ENCODE measurements at places on chromosomes 7 and 10. TPM values are rescaled to one million over a fixed set of nuclear protein-coding genes. Genes with fewer than 3 reads are reported as not detected.

Gene SYT15
- total RNA-seq, result 0.79 TPM

- H3K4me1 ChIP-seq, result peaks cover 6% of the 10 kb centered on the region
- no peak overlapping the region for H3K27ac ChIP-seq
- H3K27me3 ChIP-seq, result no peaks in the 10 kb centered on the region
These were observed 183.4 kb downstream of the SORCS3 start for GRCh38 chr10:104824380-104825006.

GRCh38 chr7:875051-875450, 1.3 kb upstream of the GET4 start:
- no peaks in the 10 kb centered on the region for H3K27me3 ChIP-seq
- DNase-seq, result no peak
- peaks cover 50% of the 10 kb centered on the region for H3K36me3 ChIP-seq

- peaks cover 12% of the 10 kb centered on the region for H3K4me1 ChIP-seq
- H3K4me3 ChIP-seq, result no peak overlapping the region
- H3K36me3 ChIP-seq, result peaks cover 43% of the 10 kb centered on the region
- no peaks in the 10 kb centered on the region for H3K27me3 ChIP-seq
- peak overlapping the region; percentile 23 for H3K27ac ChIP-seq
- DNase-seq, result no peak
These were observed 64.3 kb downstream of the EZH2 start for GRCh38 chr7:148819697-148820360.

Gene FKBP6
- total RNA-seq, result not detected

Gene ANKRD7
- total RNA-seq, result not detected

Gene HOXA4
- total RNA-seq, result 2.6 TPM

- no peak overlapping the region for H3K4me3 ChIP-seq
- H3K4me1 ChIP-seq, result peaks cover 41% of the 10 kb centered on the region
- no peak for DNase-seq
- H3K36me3 ChIP-seq, result peaks cover 15% of the 10 kb centered on the region
- no peaks in the 10 kb centered on the region for H3K27me3 ChIP-seq
These were observed 2.6 kb downstream of the TMEM243 start for GRCh38 chr7:87216701-87217508.

GRCh38 chr10:86687750-86688149, 19.4 kb downstream of the LDB3 start:
- no peak overlapping the region for H3K4me3 ChIP-seq
- H3K4me1 ChIP-seq, result no peaks in the 10 kb centered on the region
- DNase-seq, result no peak

DNA sequence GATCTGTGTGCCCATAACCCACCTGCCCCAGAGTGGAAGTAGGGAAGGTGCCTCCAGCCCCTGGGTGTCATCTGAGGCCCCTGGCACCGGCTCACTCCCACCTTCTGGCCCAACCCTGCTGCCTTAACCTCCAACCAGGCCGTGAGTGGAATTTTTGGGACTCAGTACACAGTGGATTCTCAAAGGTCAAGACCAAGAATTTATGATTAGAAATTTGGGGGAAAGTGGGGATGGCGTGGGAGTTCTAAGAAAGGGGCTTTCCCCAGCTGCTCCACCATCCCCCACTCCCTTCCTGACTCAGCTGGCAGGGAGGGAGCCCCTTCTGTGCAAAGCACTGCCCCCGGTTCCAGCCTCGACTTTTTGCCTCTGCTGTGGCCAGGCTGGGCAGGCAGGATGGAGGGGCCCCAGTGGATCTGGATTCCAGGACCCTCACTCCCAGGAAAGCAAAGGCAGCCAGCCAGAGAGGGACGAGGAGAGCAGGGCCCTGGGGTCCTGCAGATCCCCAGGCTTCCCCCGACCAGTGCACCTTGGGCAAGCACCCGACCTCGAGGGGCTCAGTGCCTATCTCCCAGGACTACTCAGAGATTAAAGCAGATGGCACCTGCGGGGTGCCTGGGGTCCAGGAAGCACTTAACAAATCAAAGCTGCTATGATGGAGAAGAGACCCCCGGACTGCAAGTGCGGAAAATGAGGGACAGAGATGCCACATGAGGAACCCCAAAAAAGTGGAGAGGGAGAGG, 12.8 kb downstream of the SPOCK2 start:
- no peak overlapping the region for H3K27ac ChIP-seq
- H3K27me3 ChIP-seq, result no peaks in the 10 kb centered on the region
- no peak for DNase-seq
- H3K4me1 ChIP-seq, result no peaks in the 10 kb centered on the region

Gene AFAP1L2
- total RNA-seq, result 8.5 TPM

Gene TAS2R39
- not detected for total RNA-seq

DNA sequence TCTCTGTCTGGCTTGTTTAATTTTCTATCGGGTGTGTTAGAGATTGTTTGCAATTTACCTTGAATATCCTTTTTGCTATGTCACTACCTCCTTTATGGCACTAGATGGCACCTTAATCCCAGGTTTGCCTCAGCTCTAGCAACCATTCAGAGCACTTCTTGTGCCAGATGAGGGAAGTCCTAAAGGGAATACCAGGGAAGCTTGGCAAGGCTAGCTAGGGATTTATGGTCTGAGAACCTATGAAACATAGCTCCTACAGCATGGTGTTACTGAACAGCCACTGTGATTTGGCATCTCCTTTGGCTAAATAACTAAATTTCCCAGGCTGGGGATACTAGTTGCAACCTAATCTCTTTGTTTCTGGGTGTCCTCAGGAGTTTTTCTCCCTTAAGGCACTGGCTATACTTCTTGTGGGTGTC, 69.0 kb upstream of the VOPP1 start:
- no peaks in the 10 kb centered on the region for H3K4me1 ChIP-seq
- H3K36me3 ChIP-seq, result no peaks in the 10 kb centered on the region
- no peaks in the 10 kb centered on the region for H3K27me3 ChIP-seq
- no peak overlapping the region for H3K4me3 ChIP-seq
- H3K27ac ChIP-seq, result no peak overlapping the region
- DNase-seq, result peak; percentile 84

DNA sequence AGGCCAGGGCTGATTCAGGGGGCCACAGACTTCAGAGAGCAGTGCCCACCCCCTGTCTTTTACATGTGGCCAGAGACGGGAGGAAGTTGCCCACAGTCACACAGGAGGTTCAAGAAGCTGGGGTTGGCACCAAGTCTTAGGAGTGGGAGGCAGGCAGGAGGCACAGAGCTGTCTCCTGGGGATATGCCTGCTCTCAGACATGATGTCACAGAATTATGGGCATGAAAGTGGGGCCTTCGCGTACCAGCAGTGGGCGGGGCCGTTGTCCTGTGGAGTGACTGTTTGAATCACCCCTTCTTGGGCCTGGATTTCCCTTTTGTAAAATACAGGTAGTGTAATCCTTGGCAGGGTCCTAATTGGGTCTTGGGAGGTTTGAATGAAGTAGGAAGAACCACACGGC, 81.2 kb upstream of the PPIF start:
- H3K4me1 ChIP-seq, result peaks cover 11% of the 10 kb centered on the region
- H3K27ac ChIP-seq, result no peak overlapping the region
- no peaks in the 10 kb centered on the region for H3K27me3 ChIP-seq
- DNase-seq, result no peak
- H3K4me3 ChIP-seq, result no peak overlapping the region

DNA sequence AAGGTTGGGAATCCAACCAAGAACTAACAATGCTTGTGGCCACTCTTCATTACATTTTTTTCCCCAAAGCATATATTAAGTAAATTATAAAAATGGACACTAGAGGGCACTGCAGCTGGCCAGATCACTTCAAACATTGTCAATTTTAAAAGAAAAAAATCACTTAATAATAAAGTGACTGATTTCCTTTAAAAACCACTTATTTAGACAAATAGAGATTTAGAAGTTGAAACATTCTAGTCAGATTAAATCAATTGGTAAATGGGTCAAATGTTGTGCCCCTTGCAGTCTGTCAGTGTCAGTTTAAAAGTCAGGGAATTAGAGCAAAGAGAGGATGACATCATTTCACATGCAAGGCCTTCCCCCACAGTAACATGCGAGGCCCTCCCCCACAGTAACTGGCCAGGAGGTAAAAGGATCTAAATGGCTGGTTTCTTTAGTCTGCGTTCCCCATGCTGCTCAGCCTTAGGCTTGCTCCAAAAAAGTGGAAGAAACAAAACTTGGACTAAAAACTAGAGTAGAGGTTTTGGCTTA, 177.9 kb downstream of the SKAP2 start:
- no peak overlapping the region for H3K27ac ChIP-seq
- H3K27me3 ChIP-seq, result no peaks in the 10 kb centered on the region
- H3K36me3 ChIP-seq, result no peaks in the 10 kb centered on the region
- H3K4me3 ChIP-seq, result no peak overlapping the region

Gene C10orf105
- not detected for total RNA-seq

GRCh38 chr10:12177642-12178041, 18.0 kb downstream of the NUDT5 start:
- H3K27ac ChIP-seq, result no peak overlapping the region
- no peaks in the 10 kb centered on the region for H3K4me1 ChIP-seq
- peaks cover 67% of the 10 kb centered on the region for H3K36me3 ChIP-seq
- H3K4me3 ChIP-seq, result no peak overlapping the region
- no peak for DNase-seq
- H3K27me3 ChIP-seq, result no peaks in the 10 kb centered on the region

DNA sequence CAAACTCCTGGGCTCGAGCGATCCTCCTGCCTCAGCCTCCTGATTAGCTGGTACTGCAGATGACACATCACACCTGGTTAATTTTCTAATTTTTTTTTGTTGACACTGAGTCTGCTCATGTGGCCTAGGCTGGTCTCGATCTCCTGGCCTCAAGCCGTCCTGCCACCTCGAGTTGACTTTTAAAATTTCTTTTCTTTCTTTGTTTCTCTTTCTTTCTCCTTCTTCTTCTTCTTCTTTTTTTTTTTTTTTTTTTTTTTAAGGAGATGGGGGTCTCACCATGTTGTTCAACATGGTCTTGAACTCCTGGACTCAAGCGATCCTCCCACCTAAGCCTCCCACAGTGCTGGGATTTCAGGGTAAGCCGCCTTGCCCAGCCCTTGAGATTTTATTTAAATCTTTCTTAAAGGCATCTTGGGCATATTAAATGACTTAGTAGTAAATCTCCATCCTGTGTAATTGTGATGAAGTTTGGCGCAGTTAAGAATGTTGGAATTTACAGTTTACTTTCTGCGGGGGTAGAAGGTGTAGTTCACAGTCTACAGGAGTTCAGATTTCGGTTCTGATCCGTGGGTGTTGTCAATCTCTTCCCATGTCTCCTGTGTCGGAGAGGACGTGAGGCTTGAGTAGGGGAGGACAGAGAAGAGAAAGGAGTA, 1.0 kb upstream of the ITGA8 start:
- H3K4me1 ChIP-seq, result no peaks in the 10 kb centered on the region
- DNase-seq, result no peak
- H3K27me3 ChIP-seq, result peaks cover 70% of the 10 kb centered on the region
- H3K27ac ChIP-seq, result no peak overlapping the region
- H3K36me3 ChIP-seq, result no peaks in the 10 kb centered on the region

DNA sequence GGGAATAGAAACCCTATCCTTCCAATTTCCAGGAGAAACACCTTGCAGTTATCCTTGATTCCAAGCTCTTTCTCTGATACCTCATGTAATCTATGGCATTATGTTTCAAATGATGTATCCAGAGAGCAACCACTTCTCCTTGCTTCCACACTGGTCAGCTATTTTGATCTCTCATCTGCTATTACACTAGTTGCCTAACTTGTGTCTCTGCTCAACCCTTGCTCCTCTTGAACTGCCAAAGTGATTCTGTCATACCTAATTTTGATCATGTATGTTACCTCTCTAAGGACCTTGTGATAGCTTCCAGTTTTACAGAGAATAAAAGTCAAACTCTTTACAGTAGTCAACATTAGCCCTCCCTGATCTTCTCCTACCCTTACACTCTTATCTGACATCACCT, 90.4 kb downstream of the KCND2 start:
- no peak overlapping the region for H3K4me3 ChIP-seq
- no peaks in the 10 kb centered on the region for H3K36me3 ChIP-seq
- H3K27ac ChIP-seq, result no peak overlapping the region
- no peaks in the 10 kb centered on the region for H3K4me1 ChIP-seq
- no peak for DNase-seq

DNA sequence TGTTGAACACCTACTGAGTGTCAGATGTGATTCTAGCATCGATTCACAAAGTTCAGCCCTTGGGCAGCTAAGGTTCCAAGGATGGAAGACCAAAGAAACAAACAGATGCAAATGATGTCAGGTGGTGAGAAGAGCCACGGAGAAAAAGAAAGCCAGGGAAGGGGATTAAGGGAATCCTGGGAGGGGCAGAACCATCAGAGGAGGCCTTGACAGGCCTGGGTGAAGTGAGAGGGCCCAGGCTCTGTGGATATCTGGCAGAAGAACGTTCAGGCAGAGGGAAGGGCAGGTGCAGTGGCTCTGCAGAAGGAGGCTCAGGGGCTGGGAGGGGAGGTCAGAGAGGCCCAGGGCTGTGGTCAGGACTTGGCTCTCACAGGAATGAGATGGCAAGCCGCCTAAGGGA, 90.4 kb downstream of the C10orf105 start:
- no peaks in the 10 kb centered on the region for H3K36me3 ChIP-seq
- peaks cover 5% of the 10 kb centered on the region for H3K4me1 ChIP-seq
- H3K4me3 ChIP-seq, result no peak overlapping the region
- no peak overlapping the region for H3K27ac ChIP-seq
- H3K27me3 ChIP-seq, result peaks cover 43% of the 10 kb centered on the region

Gene NYAP1
- total RNA-seq, result not detected

Gene CLCN1
- total RNA-seq, result not detected

Gene MACROH2A2
- total RNA-seq, result 17.6 TPM

Gene PRKG1
- total RNA-seq, result 0.09 TPM

Gene OR6V1
- total RNA-seq, result not detected

DNA sequence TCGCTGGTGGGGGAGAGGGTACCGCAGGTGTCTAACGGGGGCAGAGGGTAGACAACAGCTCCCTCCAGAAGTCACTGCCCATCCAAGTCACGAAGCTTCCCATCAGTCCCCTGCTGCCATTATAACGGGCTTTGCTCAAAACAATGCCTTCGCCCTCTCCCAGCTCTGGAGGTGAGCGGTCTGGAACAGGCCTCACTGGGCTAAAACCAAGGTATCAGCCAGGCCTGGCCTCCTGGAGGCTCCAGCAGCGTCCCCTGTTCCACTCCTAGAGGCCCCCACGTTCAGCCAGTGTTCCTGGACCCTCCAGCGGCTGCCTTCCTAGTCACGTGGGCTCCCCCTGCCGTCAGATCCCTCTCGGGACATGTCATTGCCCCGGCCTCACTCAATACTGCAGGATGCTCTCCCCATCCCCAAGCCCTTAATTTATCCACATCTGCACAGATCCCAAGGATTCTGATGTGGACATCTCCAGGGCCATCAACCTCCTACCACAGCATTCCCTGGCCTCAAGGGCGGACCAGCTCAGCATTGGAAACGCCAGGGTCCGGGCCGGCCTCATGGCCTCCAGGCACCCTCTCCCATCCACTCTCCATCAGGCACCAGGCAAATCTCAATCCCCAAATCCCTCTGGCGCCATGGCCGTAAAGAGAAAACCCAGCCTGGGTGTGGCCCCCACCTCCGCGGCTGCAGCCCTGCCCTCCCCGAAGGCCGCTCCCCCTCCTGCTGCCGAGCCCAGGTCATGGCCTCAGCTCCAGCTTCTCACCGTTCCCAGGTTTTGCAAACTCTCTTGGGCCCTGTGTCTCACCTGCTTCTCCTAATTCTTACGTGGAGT, 104.1 kb upstream of the FAM20C start:
- H3K4me1 ChIP-seq, result peaks cover 38% of the 10 kb centered on the region
- peak; percentile 50 for DNase-seq
- peak overlapping the region; percentile 34 for H3K4me3 ChIP-seq
- H3K36me3 ChIP-seq, result no peaks in the 10 kb centered on the region
- H3K27ac ChIP-seq, result peak overlapping the region; percentile 68

Gene COL13A1
- total RNA-seq, result 0.47 TPM

GRCh38 chr7:98755138-98755898, 114.5 kb downstream of the TMEM130 start:
- no peak for DNase-seq
- H3K27ac ChIP-seq, result no peak overlapping the region
- peaks cover 24% of the 10 kb centered on the region for H3K27me3 ChIP-seq

GRCh38 chr10:36017137-36017536, 375.0 kb upstream of the FZD8 start:
- H3K4me3 ChIP-seq, result no peak overlapping the region
- no peaks in the 10 kb centered on the region for H3K27me3 ChIP-seq
- DNase-seq, result peak; percentile 22
- peak overlapping the region; percentile 7 for H3K27ac ChIP-seq
- peaks cover 17% of the 10 kb centered on the region for H3K4me1 ChIP-seq
